Stimulated activated CD8-positive, alpha-beta memory T cell treated with anti-CD3 and anti-CD28 coated beads, Interleukin-4, amount 100 ng/mL, for 4 hours (primary cell): ENCODE measurements at places on chromosomes 11 and 22.

DNA sequence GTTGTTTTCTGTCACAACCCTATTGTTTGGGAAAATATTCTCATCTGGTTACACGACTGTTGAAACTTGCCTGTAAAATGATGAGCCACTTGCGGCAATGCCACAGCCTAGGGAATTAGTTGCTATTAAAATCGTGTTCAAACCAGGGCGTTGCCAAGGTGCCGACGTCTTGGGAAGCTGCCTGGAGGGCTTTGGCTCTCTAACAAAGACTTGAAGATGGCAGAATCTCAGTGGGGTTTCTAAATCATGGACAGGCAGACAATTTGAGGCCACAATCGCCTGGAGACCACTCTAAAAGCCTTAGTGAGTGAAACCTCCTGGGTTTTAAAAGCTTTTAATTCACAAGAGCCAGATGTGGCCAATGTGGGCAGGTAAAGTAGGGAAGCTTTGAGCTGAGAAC is 117.2 kb upstream of the BMAL1 start:
- DNase-seq = no peak

DNA sequence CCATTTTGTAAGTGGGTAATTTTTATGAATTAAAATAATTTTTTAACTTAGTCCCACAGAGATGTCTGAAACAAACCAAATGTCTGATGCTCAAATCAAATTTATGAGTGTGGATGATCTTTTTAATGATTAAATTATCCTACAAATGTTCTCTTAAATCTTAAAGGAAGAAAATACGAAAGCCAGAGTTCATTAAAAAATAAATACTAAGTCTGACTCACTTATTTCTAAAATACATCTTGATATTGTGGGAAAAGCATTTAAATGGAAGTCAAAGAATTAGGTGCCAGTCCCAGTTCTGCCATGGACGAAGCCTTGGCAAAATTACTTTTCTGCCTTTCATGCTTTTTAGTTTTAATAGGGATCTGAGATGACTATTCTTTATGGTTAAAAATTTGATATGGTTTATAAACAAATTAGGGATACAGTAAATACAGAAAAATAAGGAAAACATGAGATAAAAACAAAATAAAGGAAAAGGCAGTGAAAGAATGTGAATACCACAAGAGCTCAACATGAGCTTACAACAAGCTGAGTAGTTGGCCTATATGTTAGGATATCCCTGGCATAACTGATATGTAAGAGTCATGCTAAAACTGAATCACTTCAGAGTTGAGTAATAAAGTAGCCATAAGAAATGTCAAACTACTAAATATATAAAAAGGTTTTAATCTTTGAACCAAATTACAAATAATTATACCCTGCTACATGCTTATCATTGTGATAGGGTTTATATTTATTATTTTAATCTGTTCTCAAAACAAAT is 9.2 kb downstream of the CCDC34 start:
- DNase-seq = no peak

GRCh38 chr11:135027461-135027860 is 615.4 kb upstream of the B3GAT1 start:
- no peak for DNase-seq

DNA sequence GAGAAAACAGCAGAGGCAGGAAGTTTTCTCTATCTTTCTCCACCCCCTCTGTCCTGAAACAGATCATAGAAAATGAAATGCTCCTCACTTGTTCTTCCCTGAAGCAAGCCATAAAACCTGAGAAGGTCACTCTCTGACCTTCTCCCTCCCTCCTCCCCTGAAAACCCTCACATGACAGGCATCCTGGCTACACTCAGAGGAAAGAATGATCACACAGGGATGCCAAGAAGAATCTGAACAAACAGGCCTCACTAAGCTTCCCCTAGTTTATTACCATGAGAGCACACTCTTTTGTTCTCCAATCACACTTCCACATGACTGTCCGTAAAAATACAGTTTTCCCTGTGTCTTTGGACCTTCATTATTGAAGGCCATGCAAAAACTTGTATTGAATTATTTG is 300.1 kb downstream of the BUD13 start:
- DNase-seq = no peak

DNA sequence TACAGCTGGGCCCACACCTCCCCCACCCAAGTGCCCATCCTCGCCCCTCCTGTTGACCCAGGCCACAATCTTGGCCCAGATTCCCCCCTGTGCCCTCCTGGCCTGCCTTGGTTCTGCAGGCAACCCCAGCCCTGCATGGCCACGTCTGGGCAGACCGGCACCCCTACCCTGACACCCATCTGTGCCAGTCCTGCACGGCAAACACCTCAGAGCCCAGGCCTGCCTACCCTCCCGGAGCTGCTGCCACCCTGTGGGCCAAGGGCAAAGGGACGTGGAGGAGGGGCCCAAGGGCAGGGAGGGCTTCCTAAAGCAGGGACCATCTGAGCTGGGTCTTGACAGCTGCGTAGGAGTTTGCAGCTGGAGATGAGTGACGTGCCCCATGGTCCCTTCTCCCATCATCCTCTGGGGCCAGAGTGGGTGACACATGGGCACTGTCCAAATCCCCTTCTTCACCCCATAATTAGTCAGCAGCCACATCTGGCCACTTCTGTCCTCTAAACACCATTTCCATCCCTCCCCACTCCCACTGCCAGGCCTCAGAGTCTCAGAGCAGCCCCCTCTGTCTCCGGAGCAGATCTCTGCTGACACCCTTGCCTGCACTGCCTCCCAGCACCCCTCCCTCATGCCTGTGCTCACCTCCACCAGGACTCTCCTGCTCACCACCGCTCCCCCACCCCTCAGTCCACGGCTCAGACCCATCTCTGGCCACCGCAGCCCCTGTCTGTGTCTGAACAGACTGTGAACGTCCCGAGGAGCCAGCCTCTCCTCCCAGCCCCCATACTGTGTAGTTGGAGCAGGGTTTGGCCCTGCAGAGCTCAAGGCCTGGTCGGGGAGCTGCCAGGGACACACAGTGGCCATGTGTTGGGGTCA is 35.6 kb upstream of the PPARA start:
- no peak for DNase-seq

GRCh38 chr11:132496341-132496740 is 1036.0 kb downstream of the OPCML start:
- DNase-seq = no peak

GRCh38 chr22:19321757-19322156 is 30.2 kb upstream of the CLTCL1 start:
- DNase-seq = no peak

GRCh38 chr22:46985507-46985882 is 223.0 kb downstream of the TBC1D22A start:
- no peak for DNase-seq

DNA sequence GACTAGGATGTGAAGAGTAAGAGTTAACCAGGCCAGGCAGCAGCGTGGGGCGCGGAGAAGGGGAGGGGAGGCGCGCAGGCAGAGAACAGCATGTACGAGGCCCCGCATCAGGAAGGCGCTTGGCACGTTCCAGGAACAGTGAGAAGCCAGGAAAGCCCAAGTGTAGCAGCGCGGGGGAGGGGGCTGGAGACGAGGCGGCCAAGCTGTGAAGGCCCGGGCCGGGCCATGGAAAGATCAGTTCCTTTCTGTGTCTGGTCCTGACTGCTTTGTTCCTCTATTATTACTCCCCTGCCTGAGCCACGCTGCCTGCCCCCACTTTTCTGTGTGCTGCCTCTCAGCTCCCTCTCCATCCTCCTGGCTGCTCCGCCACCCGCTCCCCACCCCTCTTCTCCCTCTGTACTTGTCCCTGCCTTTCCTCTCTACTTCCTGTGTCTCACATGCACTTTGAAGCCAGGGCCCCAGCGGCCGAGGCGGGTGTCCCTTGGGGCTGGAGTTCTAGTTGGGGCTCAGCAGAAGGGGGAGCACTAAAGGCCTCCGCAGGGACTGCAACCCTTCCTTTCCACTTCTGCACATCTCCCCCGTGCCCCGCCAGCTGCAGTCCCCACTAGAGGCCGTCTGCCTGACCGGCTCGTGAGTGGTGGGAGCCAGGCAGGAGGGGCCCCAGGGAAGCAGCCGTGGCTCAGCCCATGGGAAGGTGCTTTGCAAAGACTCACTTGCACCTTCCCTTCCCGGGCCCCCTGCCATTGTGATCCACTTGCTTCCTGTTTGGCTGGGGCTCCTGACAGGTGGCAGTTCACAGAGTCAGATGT is 63.7 kb downstream of the PRDM11 start:
- no peak for DNase-seq

- DNase-seq = no peak
Observed at GRCh38 chr11:24390762-24391161, 106.1 kb upstream of the LUZP2 start.

- DNase-seq = no peak
Observed at GRCh38 chr22:47322854-47323253, 560.4 kb downstream of the TBC1D22A start.

GRCh38 chr11:12013781-12014180 is 5.4 kb upstream of the DKK3 start:
- no peak for DNase-seq
